ENCODE measurements at places on chromosomes 4 and X.

- DNase-seq: no peak
Observed at GRCh38 chr4:10655968-10656367, 28.6 kb downstream of the CLNK start.

DNA sequence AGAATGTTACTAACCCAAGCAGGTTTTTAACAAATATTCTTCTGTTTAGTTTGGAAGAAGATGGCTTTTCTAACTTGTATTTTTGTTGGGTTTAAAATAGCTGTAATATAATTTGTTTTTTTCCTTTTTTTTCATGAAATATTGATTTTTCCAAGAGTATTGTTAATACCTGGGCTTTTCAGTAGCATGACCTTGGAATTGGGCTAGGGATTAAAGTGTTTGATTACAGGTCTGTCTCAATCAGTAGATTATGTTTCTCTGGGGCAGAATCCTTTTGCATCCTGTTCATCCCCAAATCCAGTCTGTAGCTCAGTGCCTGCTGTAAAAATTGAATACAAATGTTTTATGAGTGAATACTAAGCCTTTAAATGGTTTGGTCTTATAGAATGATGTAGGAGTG, 479.8 kb downstream of the RAPGEF2 start:
- no peak for DNase-seq

GRCh38 chrX:71603618-71604017, 14.7 kb downstream of the CXCR3 start:
- DNase-seq: no peak

DNA sequence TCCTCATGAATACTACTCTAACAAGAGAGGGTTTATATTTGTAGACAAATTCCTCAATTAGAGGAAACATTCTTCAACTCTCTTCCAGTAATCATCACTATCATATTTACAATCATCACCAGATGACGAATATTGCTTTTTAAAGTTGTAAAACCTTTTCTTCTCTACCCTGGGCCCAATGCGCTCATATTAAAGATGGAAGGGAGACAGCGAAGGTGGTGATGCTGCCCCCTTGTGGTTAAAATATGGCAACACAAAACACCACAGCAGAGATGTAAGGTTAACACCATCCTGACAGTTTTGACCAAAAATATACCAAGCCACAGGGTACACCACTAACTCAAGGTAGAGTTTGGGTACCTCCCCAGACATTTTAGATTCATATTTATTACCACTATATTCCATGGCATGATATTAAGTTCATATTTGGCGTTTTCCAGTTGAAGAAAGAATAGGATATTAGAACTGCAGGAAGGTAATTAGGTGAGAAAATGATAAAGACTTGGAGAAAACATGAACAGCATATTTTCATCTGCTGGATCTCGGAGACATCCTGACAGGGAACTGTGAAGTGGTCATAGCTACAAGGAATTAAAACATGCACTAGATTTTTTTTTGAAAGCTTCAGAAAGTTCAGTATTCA, 72.8 kb downstream of the SLC9A7 start:
- DNase-seq: peak; percentile 8

DNA sequence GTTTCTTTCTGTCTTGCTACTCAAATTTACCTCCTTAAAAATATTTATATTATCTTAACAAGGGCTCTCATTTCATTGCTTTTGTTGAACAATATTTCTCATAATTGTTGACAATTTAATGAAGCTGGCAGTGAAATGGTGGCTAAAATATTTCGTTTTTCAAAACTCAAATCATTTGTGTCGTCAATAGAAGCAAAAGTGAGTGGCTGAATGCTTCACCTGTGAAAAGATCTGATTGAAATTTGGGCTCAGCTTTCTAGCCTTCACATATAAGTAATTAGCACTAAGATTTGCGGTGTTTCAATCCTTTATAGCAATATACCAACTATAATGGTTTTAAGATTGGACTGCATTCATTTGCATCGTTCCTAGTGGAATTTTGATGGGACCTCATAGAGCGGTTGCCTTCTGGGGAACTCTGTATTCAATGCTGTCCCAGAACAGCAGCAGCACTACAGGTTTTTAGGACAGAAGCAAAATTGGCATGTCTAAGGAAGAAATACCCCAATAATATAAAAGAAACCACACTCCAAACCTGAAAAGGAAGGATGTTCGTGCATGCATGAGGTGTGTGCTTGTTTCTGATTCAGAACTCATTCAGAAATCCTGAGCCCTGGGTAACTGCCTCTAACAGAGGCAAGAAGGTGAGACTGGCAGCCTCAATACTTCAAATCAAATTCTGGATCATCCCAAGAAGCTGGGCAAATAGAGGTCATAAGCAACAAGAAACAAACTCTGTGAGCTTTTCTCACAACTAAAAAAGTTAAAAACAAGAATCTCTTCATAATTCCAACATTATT, 2.5 kb downstream of the CXCL1 start:
- no peak for DNase-seq

GRCh38 chr4:97498875-97499274, 644.4 kb downstream of the STPG2 start:
- no peak for DNase-seq

DNA sequence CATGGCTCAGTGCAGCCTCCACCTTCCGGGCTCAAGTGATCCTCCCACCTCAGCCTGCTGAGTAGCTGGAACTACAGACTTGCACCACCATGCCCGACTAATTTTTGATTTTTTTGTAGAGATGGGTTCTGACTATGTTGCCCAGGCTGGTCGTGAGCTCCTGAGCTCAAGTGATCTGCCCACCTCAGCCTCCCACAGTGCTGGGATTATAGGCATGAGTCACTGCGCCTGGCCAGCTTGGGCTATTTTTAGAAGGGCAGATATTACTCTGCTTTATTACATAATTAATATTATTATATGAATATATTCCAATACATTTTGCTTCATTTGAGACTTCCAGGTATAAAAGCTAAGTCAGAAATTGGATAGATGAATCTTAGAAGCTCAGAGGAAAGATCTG, 143.7 kb upstream of the ANK2 start:
- no peak for DNase-seq

GRCh38 chrX:2766906-2767305, 15.1 kb downstream of the XG start:
- DNase-seq: no peak

DNA sequence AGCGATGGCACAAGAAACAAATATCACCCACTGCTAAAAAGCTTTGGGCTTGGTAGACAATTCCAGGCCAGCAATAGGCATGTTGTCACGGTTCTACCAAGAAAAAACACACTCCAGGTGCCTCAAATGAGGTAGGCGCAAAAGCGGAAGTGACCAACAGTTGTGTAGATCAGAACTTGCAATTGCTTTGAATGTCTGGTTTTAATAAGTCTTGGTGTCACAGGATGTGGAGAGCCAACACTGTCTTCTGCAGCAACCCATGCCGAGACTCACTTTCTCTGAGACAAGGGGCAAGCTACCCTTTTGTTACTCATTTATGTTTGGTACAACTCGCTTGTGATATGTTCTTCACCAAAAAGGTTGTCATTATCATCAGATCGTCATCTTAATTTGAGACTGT, 188.8 kb downstream of the HS6ST2 start:
- DNase-seq: no peak

DNA sequence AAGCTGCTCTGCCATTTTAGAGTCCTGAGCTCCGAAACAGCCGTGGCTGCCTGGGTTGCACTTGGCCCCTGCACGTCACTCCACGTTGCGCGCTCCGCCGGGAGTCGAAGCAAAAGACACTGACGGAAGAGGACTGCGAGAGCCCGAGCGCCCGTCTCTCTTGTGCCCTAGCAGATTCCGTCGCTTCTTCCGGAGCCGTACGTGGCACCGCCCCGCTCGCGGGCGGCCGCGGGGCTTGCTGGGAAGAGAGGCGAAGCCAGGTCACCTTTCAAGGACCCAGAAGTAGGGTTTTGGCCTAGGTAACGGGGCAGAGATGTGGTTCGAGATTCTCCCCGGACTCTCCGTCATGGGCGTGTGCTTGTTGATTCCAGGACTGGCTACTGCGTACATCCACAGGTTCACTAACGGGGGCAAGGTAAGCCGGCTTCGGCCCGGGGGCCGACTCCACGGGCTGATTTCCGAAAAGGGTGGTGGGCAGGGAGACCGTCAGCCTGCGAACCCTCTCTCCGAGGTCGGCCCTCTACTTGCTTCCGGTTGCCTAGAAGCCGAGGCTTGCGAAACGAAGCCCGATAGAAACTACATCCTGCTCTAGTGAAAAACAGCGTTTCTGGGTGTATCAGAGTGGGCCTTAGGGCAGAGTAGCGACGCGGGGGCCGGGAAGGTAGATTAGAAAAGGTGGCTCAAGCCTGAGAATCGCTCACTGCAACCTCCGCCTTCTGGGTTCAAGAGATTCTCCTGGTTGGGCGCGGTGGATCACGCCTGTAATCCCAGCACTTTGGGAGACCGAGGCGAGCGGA, at the start of the genes NDUFA1 and RNF113A:
NDUFA1 (plus strand) TSS at position 234 of the 797 bp plus-strand sequence; CDS start at position 314, 80 bp downstream.
RNF113A (minus strand) TSS at position 135 of the 797 bp plus-strand sequence; CDS start at position 15, 120 bp downstream.
- DNase-seq: peak; percentile 62

- DNase-seq: no peak
Observed at GRCh38 chrX:129641469-129641868, 13.3 kb downstream of the APLN start.

- DNase-seq: no peak
Observed at GRCh38 chr4:74933562-74934015, 673 bp downstream of the PARM1 start.
